ENCODE measurements at places on chromosomes 5 and 9.

DNA sequence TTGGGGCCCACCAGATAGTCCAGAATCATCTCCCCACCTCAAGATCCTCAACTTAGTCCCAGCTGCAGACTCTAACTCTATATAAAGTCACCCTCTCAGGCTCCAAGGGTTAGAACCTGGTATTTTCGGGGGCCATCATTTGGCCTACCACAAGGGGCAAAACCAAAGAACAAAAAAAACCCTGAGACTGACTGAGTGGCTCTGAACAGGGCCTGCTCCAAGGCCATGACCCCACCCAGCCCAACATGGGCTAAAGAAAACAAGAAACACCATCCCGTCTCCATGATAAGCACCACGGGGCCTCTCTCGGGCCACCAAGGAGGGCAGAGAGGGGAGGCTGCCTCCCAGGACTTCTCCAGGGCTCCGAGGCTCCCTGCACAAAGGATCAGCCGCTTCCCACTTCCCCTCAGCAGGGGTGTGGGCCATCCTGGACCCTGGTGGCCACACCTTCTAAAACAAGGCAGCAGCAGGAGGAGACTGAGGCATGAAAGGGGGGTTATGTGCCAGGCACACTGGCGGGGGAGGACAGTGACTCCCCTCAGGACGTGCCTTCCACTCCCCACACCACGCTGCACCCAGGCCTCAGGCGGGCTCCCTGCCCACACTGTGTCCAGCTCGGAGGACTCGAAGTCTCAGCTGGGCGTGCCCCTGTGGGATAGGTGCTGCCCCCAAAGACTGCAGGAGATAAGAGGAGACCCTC lies 51.5 kb downstream of the SEMA4D start:
- DNase-seq = no peak

- no peak for DNase-seq
Observed at GRCh38 chr5:172805018-172805683, 28.9 kb upstream of the ERGIC1 start.

- no peak for DNase-seq
Observed at GRCh38 chr9:132965478-132965877, 13.0 kb upstream of the GFI1B start.

DNA sequence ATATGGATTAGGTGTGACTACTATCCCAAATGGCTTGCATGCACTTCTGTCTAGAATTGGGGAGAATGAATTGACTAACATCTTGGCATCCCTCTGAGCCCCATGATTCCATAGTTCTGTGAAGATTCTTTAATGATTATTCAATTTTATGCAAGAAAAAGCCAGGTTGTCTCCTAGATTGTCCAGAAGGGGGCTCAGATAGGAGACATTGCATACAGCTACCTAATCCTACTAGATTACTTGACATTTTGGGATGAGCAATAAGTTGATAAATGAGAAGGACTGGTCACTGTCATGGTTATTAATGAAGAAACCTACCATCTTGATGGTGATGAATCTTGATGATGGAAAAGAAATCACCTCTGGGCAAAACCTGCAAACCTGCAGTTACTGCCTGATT lies 117.0 kb downstream of the CARTPT start:
- DNase-seq = no peak

- DNase-seq = no peak
Observed at GRCh38 chr9:88646539-88647300, 111.7 kb downstream of the NXNL2 start.

DNA sequence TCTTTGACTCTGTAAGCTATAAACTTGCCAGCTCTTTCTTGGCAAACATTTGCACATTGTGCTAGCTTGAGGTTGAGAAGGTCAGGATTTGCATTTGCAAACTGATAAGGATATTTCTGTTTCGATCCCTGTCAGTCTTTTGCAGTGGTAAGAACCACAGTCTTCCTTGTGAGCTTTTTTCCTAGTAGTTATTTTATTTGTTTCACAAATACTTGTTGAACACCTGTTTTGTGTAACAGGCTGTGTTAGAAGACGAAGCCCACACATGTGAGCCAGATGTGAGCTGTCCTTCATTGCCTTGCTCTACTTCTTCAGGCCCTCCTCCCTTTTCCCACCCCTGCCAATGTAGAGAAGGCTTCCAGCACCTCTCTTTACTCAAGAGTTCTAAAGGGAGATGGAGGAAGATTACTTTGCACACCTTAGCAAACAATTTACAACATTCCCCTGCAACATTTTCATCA lies 327.0 kb upstream of the KLF4 start:
- DNase-seq = no peak

- DNase-seq = no peak
Observed at GRCh38 chr5:149747833-149748366, 17.8 kb downstream of the PPARGC1B start.

GRCh38 chr5:17187011-17187785 lies 30.2 kb upstream of the BASP1 start:
- no peak for DNase-seq

DNA sequence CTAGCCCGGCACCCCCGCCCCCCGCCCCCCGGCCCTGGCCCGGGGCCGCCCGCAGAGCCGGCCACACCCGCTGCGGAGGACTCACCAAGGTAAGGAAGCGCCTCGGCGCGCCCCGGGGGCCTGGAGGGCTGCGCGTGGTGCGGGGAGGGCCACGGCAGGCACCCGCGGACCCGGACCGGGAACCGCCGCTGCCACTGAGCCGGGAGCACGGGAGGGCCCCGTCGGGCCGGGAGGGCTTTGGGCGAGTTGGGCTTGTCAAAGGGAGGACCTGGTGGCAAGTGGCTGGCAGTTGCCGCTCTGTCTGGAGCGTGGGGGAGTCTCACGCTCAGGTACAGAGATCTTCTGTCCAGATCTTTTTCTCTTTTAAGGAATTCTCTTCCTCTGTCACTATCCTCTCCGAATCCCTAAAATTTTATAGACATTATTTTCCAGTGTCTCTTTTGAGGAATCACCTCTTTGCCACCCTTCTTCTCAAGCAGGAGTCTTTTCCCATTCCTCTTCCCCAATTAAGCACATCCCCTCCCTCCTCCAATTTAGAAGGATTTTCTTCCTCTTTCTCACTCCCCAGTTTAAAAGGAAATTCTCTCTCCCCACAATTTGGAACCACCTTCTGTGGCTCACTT lies 11.3 kb upstream of the LHX2 start:
- DNase-seq = no peak

DNA sequence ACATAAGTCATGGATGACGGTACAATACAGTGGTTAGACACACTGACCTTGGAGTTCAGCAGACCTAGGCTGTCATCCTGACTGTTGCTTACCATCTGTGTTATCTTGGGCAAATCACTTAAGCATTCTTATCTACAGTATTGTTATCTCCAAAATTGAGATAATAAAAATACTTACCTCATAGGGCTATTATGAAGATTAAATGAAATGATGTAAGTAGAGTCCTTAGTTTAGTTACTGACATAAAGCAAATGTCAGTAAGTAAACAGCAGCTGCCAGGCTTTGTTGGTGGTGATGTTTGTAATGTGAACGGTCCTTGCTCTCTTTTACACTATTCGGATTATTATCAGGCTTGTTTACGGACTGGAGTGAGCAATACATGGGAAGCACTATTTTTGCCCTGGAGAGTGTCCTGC lies 107.3 kb upstream of the DPYSL3 start:
- DNase-seq = no peak

GRCh38 chr9:130200038-130200849 lies 28.0 kb downstream of the NCS1 start:
- DNase-seq = no peak

DNA sequence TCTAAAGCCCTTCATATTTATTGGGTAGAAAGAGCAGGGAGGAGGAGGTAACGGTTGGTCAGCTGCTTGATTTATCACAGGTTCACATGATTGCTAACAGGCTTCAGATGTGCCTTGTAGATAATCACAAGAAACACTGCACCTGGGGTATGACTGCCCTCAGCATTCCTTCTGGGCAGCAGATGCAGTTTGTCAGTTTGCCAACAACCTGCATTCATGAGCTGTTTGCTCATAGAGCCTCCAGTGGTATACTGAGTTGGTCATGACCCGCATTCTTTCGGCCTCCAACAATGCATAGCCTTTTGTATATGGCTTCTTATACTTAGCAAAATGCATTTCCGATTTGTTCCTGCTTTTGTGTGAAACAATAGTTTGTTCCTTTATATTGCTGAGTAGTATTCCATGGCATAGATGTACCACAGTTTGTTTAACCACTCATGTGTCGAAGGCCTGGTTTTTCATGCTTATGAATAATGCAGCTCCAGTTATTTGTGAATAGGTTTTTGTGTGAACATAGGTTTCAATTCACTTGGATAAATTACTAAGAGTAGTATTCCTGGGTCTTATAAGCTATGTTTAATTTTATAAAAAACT lies 83.6 kb downstream of the ARHGEF28 start:
- no peak for DNase-seq

DNA sequence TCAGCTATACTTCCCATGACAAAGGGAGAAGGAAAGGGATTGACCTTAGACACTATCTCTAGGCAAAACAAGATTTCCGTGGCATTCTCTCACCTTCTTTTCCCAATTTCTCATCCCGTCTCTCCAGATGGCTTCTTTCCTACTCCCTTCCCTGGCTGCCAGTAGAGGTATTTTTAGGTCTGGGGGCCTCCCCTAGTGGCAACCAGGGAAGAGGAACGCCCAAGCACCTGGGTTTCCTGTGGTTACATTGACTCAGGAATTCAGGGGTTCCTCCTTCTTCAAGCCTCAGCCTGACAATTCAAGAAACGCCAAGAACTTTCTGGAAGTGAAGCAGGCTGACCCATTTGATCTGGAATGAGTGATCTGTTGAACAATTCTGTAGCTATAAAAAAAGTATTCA lies 111.5 kb upstream of the OSMR start:
- DNase-seq = no peak

GRCh38 chr9:81621118-81621517 lies 68.2 kb downstream of the TLE1 start:
- DNase-seq = no peak

DNA sequence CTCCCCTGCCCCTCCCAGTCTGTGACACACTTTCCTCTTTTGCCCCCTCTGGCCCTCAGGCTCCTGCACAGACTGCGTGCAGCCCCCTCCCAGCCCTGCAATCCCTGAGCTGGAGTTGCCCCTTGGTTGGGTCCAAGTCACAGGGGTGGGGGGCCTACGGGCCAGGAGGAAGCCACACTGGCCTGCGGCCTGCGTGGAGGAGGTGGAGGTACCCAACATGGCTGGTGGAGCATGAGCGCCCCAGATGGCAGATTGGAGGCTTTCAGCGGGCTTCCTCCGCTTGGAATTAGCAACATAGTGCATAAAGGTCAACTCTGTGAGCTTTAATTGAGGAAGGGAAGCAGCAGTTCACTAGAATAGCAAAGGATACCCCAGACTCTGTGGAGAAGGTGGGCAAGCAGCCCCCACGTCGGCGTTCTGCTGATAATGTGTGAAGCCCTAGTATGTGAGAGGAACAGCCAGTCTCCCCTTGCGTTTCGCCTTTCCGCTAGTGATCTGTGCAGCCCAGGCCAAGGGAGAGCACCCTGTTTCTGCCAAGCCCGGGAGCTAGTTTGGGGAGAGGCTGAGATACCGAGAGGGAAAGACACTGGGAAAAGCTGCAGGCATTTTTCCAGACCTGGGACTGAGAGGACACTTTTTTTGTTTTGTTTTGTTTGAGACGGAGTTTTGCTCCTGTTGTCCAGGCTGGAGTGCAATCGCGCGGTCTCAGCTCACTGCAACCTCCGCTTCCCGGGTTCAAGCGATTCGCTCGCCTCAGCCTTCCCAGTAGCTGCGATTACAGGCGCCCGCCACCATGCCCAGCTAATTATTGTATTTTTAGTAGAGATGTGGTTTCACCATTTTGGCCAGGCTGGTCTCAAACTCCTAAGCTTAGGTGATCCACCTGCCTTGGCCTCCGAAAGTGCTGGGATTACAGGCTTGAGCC lies 35.3 kb upstream of the MACIR start:
- DNase-seq = no peak

DNA sequence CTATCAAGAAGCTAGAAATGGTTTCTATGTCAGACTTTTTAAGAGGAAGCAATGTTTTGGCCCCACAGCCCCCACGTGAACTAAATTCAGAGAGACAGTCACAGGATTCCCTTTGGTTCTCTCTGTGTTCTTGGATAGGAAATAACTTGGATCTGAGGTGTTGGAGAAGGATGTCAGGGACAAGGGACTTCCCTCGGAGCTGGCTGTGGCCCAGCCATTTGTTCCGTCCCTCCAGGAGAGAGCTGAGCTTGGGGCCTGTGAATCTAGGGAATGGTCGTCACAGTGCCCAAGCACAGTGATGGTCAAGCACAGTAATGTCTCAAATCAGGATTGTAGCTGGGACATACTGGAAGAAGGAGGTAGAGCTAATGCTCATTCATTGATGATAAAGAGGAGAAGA lies 2.0 kb downstream of the C7 start:
- DNase-seq = no peak

DNA sequence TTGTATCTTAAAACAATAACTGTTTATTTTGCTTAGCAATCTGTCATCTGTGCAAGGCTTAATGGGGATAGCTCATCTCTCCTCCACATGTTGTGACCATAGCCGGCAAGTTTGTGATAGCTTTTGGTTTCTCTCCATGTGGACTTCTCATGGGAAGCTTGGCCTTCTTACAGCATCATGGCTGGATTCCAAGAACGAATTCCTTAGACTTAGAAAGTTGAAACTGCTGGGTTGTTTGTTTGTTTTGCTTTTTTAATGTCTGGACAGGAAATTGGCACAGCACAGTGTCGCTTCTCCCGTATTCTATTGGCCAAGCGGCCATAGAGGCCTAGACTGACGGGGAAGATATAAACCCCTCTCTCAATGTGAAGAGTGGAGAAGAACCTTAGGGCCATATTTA lies 61.0 kb upstream of the PRDM9 start:
- DNase-seq = no peak

GRCh38 chr5:157930710-157931109 lies 71.8 kb upstream of the CLINT1 start:
- DNase-seq = no peak

GRCh38 chr5:57405984-57406383 lies 76.6 kb downstream of the ACTBL2 start:
- DNase-seq = no peak

DNA sequence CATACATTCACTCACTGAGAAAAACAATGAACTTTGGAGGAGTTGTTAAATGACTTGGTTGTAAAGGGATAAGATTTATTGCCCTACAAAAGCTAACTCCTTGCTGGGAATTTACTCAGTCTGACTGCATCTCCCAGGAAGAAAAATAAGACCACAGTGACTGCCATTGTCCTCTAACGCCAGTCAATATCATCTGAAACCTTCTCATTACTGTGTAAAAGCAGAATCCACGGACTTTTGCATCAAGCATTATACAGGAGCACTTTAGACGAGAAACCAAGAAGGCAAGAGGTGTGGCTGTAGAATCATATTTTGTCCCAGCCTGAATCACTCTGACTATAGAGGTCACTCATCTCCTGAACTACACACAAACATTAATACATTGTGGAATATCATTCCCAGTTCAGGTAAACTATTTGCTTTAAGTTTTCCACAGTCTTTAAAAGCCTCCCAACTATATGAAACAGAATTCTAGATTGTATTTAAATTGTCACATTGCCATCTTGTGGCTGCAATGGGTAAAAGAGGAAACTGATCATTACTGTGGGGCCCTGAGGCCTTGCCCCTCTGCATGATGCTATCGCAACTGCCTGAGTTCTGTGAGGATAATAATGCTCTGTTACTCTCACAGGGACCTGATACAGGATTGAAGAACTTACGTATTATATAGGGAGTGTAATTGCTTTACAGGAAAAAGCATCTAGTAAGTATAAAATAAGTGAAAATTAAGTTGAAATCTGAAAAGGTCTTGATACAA lies 142.9 kb downstream of the SLCO4C1 start:
- no peak for DNase-seq
